CD4-positive, alpha-beta T cell treated with Interleukin-15 for 1 hour (primary cell): ENCODE measurements at places on chromosomes 2 and 18.

- no peak for DNase-seq
Observed at GRCh38 chr2:3204031-3204821, 173.4 kb downstream of the EIPR1 start.

DNA sequence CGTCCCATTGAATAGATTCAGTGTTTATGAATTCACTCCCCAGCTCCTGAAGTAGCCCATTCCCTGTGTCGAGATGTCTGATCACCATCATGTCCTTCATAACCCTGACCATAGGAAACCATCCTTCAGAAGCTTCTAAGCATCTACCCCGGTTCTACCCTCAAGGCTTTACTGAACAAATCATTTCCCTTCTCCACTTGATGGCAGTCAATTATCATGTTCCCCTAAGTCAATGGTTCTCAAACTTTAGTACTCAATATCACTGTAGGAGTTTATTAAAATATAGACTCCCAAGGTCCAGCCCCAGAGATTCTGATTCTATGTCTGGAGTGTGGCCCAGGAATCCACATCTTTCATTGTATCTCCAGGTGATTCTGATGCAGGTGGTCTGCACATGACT is 228.4 kb upstream of the SP5 start:
- DNase-seq = no peak

DNA sequence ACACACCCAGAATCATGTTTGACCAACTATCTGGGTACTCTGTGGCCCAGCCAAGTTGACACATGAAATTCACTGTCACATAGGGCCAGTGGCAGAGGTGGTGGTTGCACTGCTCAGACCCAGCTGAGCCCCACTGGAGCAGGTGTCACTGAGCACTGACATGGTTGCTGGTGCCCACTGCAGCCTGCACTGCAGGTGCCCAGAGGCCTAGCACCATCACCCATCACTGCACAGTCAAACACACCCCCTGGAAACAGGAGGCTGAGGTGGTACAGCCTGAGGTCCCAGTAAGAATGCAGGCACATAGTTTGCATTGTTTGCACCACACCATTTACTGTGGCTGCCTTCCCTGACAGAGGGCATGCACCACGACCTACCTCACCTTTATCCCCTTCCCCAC is 278.7 kb upstream of the MGAT5 start:
- DNase-seq = no peak

GRCh38 chr2:232030229-232030628 is 68.7 kb downstream of the DIS3L2 start:
- DNase-seq = no peak

GRCh38 chr18:23386317-23386716 is 66.8 kb upstream of the RIOK3 start:
- no peak for DNase-seq

- no peak for DNase-seq
Observed at GRCh38 chr2:160657196-160657595, 163.6 kb upstream of the RBMS1 start.

DNA sequence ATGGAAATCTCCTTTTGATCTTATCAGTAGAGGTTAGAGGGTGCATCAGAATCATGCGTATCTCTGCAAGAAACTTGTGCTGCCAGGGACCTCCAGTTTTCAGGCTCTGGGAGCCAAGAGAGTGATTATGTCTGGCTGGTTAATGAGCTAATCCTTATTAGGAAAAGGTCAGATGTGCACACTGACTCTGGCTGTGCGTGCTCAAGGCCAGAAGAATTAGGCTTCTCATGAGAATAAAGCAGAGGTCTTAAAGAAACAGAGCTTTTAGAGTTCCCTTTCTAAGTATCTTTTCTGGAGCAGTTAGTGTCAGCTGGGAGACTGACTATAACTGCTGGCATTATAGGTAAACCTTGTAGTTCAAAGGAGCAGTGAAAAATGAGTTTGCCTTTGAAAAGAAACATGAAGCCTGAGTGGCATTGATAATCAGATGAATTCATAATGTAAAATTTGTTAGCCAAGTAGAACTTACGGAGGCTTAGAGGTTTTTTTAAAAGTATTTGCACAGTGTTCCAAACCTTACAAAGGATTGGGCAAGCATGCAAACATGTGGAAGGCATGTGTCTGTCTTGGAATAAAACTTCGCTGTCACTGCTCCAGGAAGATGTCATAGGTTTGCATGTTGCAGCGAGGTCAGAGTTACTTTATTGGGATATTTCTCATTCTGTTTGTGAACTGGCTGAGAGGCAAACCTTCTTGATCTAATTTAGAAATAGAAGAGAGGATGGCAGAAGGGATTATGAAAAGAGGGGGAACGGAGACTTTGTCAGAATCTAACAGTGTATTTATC is 151.7 kb downstream of the ARHGAP28 start:
- DNase-seq = no peak

- no peak for DNase-seq
Observed at GRCh38 chr2:232230560-232230959, 148.0 kb upstream of the ALPP start.

DNA sequence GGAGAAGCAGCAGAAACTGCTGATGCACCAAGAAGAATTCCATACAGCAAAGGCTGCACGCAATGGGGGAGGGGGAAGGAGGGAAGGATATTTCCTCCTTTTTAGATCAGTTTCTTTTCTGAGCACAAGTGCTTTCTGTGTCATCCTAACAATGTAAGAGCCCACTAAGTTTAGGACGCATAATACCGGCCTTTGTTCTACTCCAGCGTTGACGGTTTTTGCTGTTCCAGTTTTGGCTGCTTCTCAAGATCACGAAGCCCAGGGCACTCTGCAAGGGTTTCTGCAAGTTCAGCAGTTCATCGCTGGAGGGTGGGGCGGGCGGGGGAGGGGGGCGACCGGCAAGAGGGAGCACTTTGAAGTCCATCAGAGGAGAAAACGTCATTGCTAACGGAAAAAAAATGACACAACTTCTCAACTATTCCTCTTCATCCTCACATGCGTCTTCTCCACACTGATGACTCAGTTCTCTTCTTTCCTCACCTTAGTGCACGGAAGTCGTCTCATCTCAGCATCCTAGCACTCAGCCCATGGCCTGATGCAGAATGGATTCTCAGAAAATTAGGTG is 8.7 kb downstream of the FAM178B start:
- DNase-seq = no peak

DNA sequence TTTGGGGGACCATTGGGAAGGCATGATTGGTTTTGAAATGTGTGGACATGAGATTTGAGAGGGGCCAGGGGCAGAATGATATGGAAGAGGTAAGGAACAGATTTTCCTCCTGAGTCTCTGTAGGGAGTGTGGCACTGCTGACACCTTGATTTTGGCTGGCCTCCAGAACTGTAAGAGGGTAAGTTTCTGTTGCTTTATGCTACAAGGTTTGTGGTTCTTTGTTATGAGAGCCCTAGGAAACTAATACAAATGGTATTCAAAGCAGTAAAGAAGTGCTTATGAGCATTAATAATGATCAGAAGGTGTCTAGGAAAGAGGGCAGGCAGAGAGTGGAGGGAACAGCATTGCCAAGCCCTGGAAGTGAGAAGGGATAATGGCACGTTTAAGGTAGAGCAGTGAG is 574.3 kb upstream of the NXPH2 start:
- DNase-seq = no peak

- no peak for DNase-seq
Observed at GRCh38 chr2:33581872-33582271, 17.2 kb downstream of the FAM98A start.

GRCh38 chr2:71897137-71897480 is 250.6 kb downstream of the CYP26B1 start:
- DNase-seq = no peak

GRCh38 chr2:149082079-149082478 is 43.6 kb downstream of the LYPD6B start:
- no peak for DNase-seq

DNA sequence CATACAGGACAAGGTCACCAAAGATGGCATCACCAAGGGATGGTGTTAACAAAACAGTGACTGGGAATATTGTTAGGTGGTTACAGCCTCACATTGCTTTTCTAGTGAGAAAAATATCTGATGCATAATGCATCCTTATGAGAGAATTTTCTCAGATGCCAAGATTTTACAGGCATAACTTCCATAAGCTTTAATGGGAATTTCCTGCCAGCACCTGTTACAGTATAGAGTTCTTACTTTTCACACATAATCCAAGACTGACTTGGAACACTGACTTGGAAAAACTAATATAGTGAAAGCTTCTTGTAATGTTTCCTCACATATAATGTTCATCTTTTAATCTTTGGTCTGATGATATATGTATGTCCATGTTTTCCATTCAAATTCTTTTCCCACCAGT is 402.8 kb downstream of the ARHGAP15 start:
- DNase-seq = no peak

GRCh38 chr2:65357959-65358294 is 74.5 kb downstream of the SPRED2 start:
- DNase-seq = no peak

GRCh38 chr18:79507076-79507545 is 111.4 kb downstream of the NFATC1 start:
- peak; percentile 23 for DNase-seq
